Lower lobe of right lung (tissue), 2 donors: ENCODE measurements at places on chromosomes 1 and 21.

GRCh38 chr1:201482755-201483154, 13.8 kb upstream of the PHLDA3 start:
- H3K36me3 ChIP-seq: peaks cover 48% of the 10 kb centered on the region
- no peaks in the 10 kb centered on the region for H3K27me3 ChIP-seq
- H3K4me1 ChIP-seq: peaks cover 35% of the 10 kb centered on the region
- no peak for DNase-seq
- H3K4me3 ChIP-seq: no peak overlapping the region

- H3K4me1 ChIP-seq: no peaks in the 10 kb centered on the region
- no peak overlapping the region for H3K4me3 ChIP-seq
- no peaks in the 10 kb centered on the region for H3K27me3 ChIP-seq
- DNase-seq: no peak
- no peaks in the 10 kb centered on the region for H3K36me3 ChIP-seq
Observed at GRCh38 chr1:76769911-76770310, 97.4 kb upstream of the ST6GALNAC5 start.

DNA sequence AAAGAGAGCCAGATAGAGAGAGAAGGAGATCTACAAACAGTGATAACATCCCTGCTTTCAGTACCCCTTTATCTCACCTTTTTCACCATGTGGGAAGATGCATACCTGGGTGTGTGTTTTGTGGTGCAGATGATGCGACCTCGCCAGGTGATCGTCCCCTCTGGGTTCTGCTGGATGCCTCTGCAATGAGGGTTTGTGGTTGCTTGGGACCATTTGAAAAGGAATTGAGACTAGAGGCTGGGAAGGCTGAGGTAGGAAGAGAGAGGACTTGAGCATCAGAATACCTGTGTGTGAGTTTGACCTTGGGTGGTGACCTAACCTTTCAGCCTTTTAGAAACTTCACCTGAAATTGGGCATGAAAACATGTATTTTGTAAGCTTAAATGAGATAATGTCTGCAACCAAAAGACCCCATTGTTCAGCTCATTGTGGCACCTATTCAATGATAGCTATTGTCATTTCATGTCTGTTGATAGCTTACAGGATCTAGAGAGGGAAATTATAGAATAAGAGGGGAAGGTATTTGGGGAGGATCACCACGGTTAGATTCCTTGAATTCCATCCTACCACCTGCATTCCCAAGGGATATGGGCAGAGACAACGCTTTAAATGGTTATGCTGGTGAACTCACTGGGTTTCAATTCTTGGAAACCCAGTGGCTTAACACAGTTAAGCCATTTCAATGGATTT, 125.7 kb downstream of the IGSF21 start:
- no peak overlapping the region for H3K27ac ChIP-seq
- H3K4me1 ChIP-seq: no peaks in the 10 kb centered on the region
- no peak for DNase-seq
- no peak overlapping the region for H3K4me3 ChIP-seq
- H3K27me3 ChIP-seq: peaks cover 25% of the 10 kb centered on the region

GRCh38 chr1:55302972-55303371, 87.8 kb upstream of the USP24 start:
- no peaks in the 10 kb centered on the region for H3K36me3 ChIP-seq
- H3K27ac ChIP-seq: no peak overlapping the region
- no peak overlapping the region for H3K4me3 ChIP-seq

DNA sequence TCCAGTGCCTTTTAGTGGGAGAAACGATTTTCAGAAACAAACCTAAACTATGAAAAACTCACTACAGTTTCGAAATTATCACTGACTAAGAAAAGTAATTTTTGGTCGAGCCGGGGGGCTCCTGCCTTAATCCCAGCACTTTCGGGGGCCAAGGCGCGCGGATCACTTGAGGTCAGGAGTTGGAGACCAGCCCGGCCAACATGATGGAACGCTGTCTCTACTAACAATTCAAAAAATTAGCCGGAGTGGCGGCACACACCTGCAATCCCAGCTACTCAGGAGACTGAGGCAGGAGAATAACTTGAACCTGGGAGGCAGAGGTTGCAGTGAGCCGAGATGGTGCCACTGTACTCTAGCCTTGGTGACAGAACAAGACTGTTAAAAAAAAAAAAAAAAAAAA, 3.0 kb downstream of the CFHR3 start:
- H3K27me3 ChIP-seq: no peaks in the 10 kb centered on the region
- H3K4me3 ChIP-seq: no peak overlapping the region
- H3K4me1 ChIP-seq: no peaks in the 10 kb centered on the region
- H3K36me3 ChIP-seq: no peaks in the 10 kb centered on the region

GRCh38 chr1:109659145-109659544, 3.2 kb downstream of the GSTM4 start:
- no peak overlapping the region for H3K27ac ChIP-seq
- peaks cover 11% of the 10 kb centered on the region for H3K4me1 ChIP-seq
- H3K36me3 ChIP-seq: peaks cover 38% of the 10 kb centered on the region
- no peak overlapping the region for H3K4me3 ChIP-seq

DNA sequence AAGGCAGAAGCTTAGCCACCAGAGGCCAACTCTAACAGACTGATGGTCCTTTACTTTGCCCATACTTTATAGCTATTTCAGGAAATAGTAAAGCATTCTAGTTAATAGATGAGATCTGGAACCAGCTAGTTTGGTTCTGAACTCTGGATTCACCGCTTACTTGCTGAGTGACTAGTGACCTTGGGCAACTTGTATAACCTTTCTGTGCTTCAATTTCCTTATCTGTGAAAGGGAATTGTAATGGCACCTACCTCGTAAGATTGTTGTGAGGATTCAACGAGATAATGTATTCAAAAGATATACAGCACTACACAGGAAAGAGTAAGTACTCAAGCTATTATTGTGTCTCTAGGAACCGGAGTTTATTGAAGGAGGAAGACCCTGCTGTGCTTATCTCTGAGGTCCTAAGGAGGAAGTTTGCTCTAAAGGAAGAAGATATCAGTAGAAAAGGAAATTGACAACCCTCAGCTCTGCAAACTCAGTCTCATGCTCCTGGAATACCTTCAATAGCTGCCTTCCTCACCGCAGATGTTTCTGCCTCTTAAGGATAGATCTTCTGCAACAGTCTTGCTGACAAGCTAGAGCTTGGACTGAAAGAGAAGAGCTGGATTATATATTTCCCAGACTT, 11.9 kb downstream of the MTFR1L start:
- DNase-seq: no peak
- no peak overlapping the region for H3K4me3 ChIP-seq
- H3K36me3 ChIP-seq: peaks cover 78% of the 10 kb centered on the region
- H3K4me1 ChIP-seq: no peaks in the 10 kb centered on the region

DNA sequence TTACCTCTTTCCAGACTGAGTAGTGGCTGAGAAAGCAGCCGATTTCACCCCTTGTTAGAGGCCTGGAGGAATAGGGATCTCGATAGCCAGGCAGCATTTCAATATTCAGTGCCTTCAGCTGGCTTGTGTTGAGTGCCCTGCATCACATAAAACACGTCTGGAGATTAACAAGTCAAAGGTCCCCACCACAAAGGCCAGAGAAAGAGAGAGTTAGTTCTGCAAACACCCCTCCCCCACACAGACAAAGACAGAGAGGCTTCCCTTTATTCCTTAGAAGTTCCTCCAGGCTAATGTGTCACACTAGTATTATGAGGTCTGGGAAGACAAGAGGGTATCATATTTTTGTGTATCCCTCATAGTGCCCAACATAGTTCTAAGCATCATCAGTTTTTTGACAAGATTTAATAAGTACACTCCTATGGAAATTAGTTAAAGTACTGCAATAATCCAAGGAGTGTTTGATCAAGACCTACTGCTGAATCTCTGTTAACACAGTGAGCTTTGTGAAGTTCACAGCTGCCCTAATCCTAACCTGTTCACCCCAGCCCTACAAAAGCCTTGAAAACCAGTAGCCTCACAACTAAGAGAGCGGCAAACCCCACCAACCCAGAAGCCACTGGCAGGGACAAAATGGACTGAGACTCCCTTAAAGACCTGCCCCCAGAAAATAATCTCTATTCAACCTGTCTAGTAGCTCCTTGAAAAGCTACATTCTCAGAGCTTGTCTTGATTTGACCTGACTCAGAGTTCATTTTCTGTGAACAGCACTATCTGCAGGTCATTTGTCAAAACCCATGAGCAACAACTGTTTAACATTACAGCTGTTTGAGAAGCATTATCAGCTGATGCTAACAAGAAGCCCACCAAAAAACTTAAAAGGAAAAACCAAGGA, 91.9 kb downstream of the COLGALT2 start:
- H3K27ac ChIP-seq: no peak overlapping the region
- no peaks in the 10 kb centered on the region for H3K27me3 ChIP-seq
- no peak for DNase-seq

- no peaks in the 10 kb centered on the region for H3K36me3 ChIP-seq
- no peak for DNase-seq
- no peaks in the 10 kb centered on the region for H3K27me3 ChIP-seq
- no peak overlapping the region for H3K4me3 ChIP-seq
Observed at GRCh38 chr21:31186916-31187315, 148.6 kb upstream of the KRTAP19-8 start.

DNA sequence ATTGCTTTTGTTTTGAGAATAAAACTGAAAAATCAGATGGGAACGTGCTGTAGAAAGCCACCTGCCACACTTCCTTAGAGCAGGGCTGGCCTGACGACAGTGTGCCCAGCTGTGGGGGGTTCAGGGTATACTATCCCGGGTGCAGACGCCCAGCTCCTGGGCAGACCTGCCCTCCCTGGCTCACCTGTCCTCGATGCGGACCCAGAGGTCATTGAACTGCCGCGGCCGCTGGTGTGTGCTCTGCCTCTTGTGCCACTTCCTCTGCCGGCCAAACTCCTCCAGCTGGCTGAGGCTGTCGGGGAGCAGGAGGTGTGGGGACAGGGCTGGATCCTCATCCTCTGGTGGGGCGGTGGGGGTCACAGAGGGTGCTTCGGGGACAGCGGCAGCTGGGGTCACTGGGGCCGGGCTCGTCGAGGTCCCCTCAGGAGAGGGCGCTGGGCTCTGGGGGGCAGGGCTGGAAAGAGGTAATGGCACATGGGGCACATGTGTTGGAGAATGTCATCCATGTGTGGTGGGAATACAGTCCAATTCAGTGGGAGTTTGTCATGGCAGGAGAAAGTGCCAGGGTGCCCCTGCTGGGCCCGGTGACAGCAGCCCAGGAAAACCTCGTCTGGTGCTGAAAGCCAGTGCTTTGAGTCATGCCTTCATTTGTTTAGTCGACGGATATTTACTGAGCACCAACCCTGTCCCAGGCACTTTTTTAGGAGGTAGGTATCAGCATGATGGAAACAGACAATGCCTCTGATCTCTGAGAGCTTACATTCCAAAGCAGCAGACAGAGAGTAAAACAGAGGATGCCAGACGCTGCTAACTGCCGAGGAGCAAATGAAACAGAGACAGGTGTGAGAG, 222.0 kb downstream of the TRABD2B start:
- DNase-seq: no peak
- no peaks in the 10 kb centered on the region for H3K27me3 ChIP-seq
- no peaks in the 10 kb centered on the region for H3K36me3 ChIP-seq
- no peaks in the 10 kb centered on the region for H3K4me1 ChIP-seq
- H3K4me3 ChIP-seq: no peak overlapping the region

DNA sequence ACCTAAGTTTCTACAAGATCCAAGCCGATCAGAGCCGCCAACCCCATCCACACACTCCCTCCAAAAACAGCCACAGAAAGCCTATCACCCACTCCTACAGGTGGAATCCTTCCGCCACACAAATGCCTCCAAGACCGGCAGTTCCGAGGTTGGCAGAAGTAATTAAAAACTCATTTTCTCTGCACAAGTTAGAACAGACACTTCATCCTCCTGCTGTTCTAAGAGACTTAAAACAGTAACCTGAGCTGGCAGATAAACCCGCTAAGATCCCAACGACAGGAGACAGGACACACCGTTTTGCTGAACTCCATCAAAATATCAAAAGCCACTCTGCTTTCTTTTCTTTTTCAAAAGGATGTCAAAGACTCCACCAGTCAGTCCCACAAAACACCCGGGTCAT, 2.8 kb downstream of the SSBP3 start:
- H3K4me1 ChIP-seq: peaks cover 44% of the 10 kb centered on the region
- peaks cover 38% of the 10 kb centered on the region for H3K36me3 ChIP-seq
- H3K27me3 ChIP-seq: no peaks in the 10 kb centered on the region
- no peak for DNase-seq

- H3K36me3 ChIP-seq: no peaks in the 10 kb centered on the region
- H3K4me3 ChIP-seq: no peak overlapping the region
- no peaks in the 10 kb centered on the region for H3K4me1 ChIP-seq
- no peaks in the 10 kb centered on the region for H3K27me3 ChIP-seq
- DNase-seq: no peak
Observed at GRCh38 chr1:66147226-66147835, 354.6 kb downstream of the PDE4B start.

DNA sequence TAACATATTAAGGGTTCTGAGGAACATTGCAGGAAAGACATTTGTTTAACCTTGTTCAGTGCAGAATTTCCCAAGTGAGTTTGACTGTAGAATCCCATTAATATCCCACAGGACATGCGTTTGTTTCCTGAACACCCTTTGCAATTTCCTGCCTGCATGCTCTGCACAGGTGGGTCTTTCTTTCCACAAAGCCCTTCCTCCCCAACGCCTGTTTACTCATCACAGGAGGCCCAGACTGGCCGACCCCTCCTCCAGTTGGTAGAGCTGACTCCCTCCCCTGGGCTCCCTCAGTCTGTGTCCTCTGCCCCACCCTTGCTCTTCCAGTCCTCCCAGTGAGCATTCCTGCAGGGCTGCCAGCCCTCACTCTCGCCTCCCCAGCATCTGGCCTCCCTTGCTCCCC, 47.5 kb upstream of the CTPS1 start:
- no peak for DNase-seq
- no peaks in the 10 kb centered on the region for H3K27me3 ChIP-seq
- no peak overlapping the region for H3K27ac ChIP-seq
- H3K36me3 ChIP-seq: no peaks in the 10 kb centered on the region
- H3K4me1 ChIP-seq: no peaks in the 10 kb centered on the region
